Activated CD4-positive, alpha-beta T cell treated with anti-CD3 and anti-CD28 coated beads, Interleukin-2, amount 10 ng/mL, durations not matched to agents 7 days and 5 days (primary cell): ENCODE measurements at places on chromosomes 16 and 17. TPM values are rescaled to one million over a fixed set of nuclear protein-coding genes. Genes with fewer than 3 reads are reported as not detected.

TMEM238L gene
- not detected for total RNA-seq

DNA sequence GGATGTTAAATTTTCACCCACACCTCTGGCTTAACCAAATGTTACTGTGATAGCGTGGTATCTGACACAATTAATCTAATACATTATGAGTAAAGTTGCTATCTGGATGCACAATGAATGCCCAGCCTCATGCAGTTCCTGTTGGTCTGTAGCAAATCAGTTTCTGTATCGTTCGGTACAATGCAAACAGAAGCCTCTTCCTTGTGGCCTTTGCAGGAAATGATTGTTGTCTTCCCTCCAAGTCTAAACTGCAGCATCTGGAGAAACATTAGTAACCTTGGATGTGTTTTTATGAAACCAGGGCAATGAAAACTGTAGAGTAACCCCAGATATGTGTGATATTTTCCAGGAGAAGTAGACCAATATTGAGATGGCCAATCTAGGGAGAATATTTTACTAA is 46.8 kb downstream of the CYB561 start:
- no peaks in the 10 kb centered on the region for H3K36me3 ChIP-seq
- DNase-seq, result no peak
- peaks cover 5% of the 10 kb centered on the region for H3K4me1 ChIP-seq
- no peak overlapping the region for H3K27ac ChIP-seq
- H3K27me3 ChIP-seq, result no peaks in the 10 kb centered on the region
- H3K4me3 ChIP-seq, result no peak overlapping the region

ACD gene
- 38.0 TPM for total RNA-seq

GRCh38 chr17:19408346-19408710 is 2.7 kb upstream of the RNF112 start:
- no peak overlapping the region for H3K4me3 ChIP-seq
- peaks cover 2% of the 10 kb centered on the region for H3K27me3 ChIP-seq
- no peaks in the 10 kb centered on the region for H3K36me3 ChIP-seq
- DNase-seq, result no peak

DNA sequence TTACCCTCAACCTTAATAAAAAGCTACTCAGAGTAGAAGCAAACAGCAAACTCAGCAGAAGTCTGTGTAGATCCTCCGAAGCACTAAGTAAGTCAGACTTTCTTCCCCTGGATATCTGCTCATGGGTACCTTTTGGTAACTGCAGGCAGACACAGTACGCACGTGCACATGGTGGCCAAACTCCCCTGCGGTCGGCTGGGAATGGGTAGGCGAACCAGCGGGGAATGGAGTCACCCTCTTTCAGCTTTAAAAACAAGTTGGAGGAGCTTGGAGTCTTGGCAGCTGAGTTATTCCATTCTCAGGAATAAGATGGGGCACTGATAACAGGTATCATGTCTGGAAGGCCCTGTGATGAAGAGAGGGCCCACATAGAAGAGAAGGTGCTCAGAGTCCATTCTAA is 16.3 kb downstream of the CYB561 start:
- H3K27ac ChIP-seq, result peak overlapping the region; percentile 42
- no peak for DNase-seq
- H3K36me3 ChIP-seq, result peaks cover 2% of the 10 kb centered on the region
- peaks cover 71% of the 10 kb centered on the region for H3K4me1 ChIP-seq

GRCh38 chr17:71260366-71260940 is 860.4 kb upstream of the SOX9 start:
- DNase-seq, result no peak
- no peaks in the 10 kb centered on the region for H3K4me1 ChIP-seq
- no peaks in the 10 kb centered on the region for H3K36me3 ChIP-seq
- no peak overlapping the region for H3K4me3 ChIP-seq
- H3K27ac ChIP-seq, result no peak overlapping the region

SLFN12L gene
- total RNA-seq, result 102 TPM

ZNHIT3 gene
- total RNA-seq, result 36.0 TPM

DNA sequence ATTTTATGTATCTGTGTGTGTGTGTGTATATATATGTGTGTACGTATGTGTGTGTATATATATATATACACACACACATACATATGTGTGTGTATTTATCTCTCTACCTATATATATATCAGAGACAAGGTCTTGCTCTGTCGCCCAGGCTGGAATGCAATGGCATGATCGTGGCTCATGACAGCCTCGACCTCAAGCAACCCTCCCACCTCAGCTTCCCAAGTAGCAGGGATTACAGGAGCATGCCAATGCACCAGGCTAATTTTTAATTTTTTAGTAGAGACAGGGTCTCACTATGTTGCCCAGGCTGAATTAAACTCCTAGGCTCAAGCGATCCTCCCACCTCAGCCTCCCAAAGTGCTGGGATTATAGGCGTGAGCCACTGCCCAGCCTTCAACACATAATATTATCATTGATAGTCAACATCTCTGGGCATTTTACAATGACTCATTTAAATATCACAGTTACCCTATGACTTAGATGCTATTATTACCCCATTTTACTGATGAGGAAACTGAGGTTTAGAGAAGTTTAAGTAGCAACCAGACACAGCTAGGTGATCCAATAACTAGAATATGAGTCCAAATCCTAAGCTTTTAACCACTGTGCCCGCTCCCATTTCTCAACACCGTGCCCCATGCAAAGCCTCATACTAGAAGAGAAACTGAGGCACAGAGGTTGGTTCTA is 24.3 kb downstream of the G6PC3 start:
- H3K36me3 ChIP-seq, result no peaks in the 10 kb centered on the region
- DNase-seq, result no peak
- peaks cover 17% of the 10 kb centered on the region for H3K4me1 ChIP-seq
- H3K27me3 ChIP-seq, result no peaks in the 10 kb centered on the region
- H3K27ac ChIP-seq, result no peak overlapping the region

- DNase-seq, result no peak
- peak overlapping the region; percentile 99 for H3K27ac ChIP-seq
- H3K4me1 ChIP-seq, result peaks cover 86% of the 10 kb centered on the region
- H3K36me3 ChIP-seq, result peaks cover 30% of the 10 kb centered on the region
- peak overlapping the region; percentile 77 for H3K4me3 ChIP-seq
Measured at GRCh38 chr17:82862737-82863382, 23.0 kb upstream of the ZNF750 start.

ABCA10 gene
- total RNA-seq, result 1.7 TPM
